Camera-type eye (tissue), 1 donor: ENCODE measurements at places on chromosomes 12 and 14. TPM values are rescaled to one million over a fixed set of nuclear protein-coding genes. Genes with fewer than 3 reads are reported as not detected.

NR4A1 gene
- 58.5 TPM for total RNA-seq

EPYC gene
- total RNA-seq, result not detected

SIX1 gene
- 11.8 TPM for total RNA-seq

RNASE3 gene
- not detected for total RNA-seq

INHBC gene
- total RNA-seq, result not detected

DBX2 gene
- 0.22 TPM for total RNA-seq

SERPINA6 gene
- total RNA-seq, result not detected

ADGRD1 gene
- 17.2 TPM for total RNA-seq

NDUFA9 gene
- total RNA-seq, result 63.7 TPM
